Suprapubic skin (tissue), 4 donors: ENCODE measurements at places on chromosomes 6 and 20.

- peaks cover 26% of the 10 kb centered on the region for H3K4me1 ChIP-seq
- DNase-seq = no peak
- H3K4me3 ChIP-seq = no peak overlapping the region
- peak overlapping the region; percentile 83 for H3K27ac ChIP-seq
Measured at GRCh38 chr6:7446619-7447325, 57.2 kb downstream of the RIOK1 start.

GRCh38 chr6:32970413-32971241 is 2.2 kb downstream of the BRD2 start:
- peak overlapping the region; percentile 69 for H3K4me3 ChIP-seq
- peaks cover 21% of the 10 kb centered on the region for H3K36me3 ChIP-seq
- DNase-seq = peak; percentile 92

- H3K4me3 ChIP-seq = no peak overlapping the region
- H3K27ac ChIP-seq = no peak overlapping the region
- peak; percentile 89 for DNase-seq
Measured at GRCh38 chr6:33768644-33769120, 20.2 kb downstream of the LEMD2 start.

GRCh38 chr20:63980317-63980805 is 571 bp upstream of the PRPF6 start:
- no peak for DNase-seq
- H3K4me1 ChIP-seq = peaks cover 52% of the 10 kb centered on the region
- no peaks in the 10 kb centered on the region for H3K27me3 ChIP-seq
- H3K4me3 ChIP-seq = peak overlapping the region; percentile 97
- H3K27ac ChIP-seq = peak overlapping the region; percentile 96
- peaks cover 30% of the 10 kb centered on the region for H3K36me3 ChIP-seq

DNA sequence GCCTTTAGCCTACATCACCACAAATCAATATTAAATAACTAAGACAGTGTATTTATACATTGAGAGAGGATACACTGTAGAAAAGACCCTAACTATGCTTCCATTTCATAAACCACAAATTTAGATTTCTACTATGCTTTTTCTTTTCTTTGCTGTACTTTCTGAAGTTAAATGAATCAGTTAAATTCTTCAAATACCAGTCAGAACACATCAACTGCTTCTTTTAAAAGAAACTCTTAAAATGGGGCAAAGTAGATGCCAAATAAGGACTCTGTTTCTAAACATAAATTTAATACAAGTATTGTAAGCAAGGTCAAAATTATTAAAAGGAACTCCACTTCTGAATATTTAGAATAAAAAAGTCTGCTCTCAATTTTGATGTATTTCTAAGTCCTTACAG is 76.9 kb downstream of the GMDS start:
- no peak overlapping the region for H3K27ac ChIP-seq
- no peak overlapping the region for H3K4me3 ChIP-seq
- H3K27me3 ChIP-seq = no peaks in the 10 kb centered on the region
- H3K4me1 ChIP-seq = no peaks in the 10 kb centered on the region
- DNase-seq = no peak

DNA sequence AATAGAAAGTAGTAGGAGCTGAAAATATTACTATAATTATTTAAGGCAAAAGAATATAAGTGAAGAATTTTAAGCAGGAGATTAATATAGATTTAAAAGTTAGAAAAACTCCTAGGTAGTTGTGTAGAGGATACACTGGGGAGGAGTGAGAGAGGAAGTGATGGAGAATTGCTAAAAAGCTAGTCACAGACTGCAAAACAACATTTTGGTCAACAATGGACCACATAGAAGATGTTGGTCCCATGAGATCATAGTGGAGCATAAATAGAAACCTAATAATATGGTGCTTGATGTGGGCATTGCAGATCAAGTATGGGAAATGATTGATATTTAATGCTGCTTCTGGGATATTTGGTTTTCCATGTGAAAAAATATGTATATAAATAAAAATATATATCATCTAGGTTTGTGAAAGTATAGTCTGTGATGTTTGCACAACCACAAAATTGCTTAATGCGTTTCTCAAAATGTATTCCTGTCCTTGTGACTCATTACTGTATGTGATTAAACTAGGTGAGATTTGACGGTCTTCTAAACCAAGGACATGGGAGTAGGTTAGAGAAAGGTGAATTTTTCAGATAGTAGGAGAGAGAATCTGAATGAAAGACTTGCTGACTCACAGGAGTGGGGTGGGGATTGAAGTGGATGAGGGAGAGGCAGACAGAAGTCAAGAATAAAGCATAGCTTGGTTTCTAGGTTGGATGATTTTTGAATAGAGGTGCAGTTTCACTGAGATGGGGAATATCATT is 174.0 kb downstream of the BCKDHB start:
- no peaks in the 10 kb centered on the region for H3K4me1 ChIP-seq
- H3K36me3 ChIP-seq = no peaks in the 10 kb centered on the region
- no peaks in the 10 kb centered on the region for H3K27me3 ChIP-seq
- H3K4me3 ChIP-seq = no peak overlapping the region
- H3K27ac ChIP-seq = no peak overlapping the region
- no peak for DNase-seq
